ENCODE measurements at places on chromosomes 16 and 17.

DNA sequence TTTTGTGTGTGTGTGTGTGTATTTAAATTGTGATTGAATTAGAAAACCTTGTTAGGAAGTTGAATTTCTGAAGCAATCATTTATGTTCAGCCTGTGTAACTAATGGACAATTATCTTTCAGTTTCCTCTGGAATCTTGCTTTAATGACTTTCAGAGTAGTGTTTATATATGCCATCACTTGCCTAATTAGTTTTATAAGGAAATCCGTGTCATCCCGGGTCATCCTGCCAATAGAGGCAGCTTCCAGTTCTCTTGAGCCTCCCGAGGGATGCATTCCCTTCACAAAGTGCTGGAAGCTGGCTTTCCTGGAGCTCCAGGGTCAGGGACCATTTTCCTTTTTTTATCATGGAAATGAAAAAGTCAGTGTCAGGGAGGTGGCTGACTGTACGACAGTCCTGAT lies 42.9 kb downstream of the PRKCA start:
- no peak for DNase-seq

DNA sequence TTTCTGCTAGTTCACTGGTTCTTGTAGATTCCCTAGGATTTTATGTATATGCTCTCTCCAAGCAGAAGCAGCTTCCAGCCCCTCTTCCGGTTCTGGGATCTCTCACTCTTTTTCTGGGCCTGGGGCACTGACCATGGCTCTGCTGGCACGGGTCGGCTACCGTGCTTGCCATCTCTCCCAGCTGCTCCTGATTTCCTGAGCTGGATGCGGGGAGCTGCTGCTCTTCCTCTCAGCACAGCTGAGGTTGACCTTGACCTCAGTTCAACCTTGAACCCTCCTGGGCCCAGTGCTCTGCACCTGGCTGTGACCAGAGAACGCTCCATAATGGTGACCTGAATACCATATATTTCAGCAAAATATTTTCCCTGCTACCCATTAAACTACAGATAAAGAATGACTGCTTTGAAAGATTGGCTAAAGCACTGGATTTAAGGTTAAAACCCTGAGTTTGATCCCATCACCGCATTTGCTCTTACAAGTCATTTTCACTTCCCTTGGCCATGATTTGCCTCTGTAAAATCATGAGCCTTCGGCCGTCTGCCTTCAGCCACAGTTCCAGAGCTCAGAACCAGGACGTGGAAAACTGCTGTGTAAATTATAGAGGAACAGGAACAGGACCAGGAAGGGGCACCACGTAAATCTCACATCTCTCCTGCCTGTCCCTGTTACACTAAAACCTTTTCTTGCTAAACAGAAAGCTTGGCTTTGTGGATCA lies 130.8 kb upstream of the CHMP6 start:
- DNase-seq, result no peak

DNA sequence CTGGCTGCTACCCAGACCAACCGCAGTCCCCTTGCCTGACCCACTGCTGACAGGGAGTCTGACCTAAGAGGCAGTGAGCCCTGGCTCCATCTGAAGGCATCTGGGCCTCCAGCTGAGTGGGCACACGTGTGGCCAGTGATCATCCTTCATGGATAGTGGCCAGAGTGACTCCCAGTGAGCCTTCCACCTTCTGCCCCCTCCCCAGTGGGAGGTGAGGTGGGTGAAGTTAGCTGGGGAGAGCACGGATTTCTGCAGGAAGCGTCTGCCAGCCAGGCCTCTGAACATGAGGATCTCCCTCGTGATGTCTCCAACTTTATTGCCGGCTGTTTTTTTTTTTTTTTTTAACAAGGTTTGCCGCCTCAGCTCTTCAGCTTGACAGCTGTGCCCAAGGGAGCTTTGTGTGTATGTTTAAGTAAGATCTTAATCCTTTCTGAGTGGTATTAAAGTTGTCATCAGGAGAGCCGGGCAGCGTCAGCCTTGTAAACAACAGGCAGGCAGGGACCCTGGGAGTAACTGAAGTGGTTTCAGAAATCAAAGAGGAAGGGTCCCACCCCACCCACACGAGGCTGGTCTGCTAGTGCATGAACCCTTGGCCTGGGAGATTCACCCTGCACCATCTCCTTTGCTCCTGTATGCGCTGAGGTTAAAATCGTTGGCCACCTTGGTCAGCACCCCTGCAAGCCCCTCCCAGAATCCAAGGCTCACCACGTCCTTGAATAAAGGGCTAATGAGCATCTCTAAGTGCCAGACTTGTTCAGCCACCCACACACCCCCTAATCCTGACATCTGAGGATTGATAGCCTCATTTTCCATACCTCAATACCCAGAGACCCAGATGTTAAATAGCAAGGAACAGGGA lies 33.3 kb downstream of the RHBDL3 start:
- DNase-seq, result no peak

DNA sequence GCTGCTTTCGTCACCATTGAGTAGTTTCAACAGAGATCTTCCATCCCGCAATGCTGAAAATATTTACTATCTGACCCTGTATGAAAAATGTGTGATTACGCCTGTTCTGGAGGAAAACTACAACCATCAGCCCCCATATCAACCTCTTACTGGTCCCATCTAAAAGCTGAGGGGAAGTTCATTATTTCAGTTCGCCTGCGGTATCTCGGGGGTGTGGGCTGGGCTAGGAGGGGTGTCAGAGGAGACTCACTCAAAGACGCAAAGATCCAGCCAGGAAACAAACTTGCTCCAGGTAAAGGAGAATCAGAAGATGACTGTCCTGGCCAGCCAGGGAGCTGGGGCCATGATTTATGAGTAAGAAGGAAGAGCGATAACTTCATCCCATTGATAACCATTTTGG lies 13.7 kb downstream of the CACNG1 start:
- no peak for DNase-seq

DNA sequence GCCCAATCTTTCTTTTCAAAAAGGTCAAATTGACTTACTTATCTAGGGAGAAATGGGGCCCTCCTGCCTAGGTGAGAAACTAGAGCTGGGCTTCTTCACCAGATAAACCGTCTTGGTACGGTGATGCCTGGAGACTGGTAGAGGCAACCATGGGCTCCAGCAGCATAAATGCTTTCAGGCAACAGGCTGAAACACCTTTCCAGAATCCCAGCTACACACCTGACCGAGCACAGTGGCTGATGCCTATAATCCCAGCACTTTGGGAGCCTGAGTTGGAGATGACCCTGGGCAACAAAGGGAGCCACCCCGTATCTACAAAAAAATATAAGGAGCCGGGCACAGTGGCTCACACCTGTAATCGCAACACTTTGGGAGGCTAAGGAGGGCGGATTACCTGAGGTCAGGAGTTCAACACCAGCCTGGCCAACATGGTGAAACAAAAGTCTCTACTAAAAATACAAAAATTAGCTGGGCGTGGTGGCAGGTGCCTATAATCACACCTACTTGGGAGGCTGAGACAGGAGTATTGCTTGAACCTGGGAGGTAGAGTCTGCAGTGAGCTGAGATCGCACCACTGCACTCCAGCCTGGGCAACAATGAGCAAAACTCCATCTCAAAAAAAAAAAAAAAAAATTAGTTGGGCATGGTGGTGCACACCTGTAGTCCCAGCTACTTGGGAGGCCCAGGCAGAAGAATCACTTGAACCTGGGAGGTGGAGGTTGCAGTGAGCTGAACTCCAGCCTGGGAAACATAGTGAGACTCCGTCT lies 8.0 kb downstream of the TRAF4 start:
- DNase-seq, result no peak

GRCh38 chr17:64073771-64074703 lies 53.6 kb upstream of the ICAM2 start:
- DNase-seq, result no peak

DNA sequence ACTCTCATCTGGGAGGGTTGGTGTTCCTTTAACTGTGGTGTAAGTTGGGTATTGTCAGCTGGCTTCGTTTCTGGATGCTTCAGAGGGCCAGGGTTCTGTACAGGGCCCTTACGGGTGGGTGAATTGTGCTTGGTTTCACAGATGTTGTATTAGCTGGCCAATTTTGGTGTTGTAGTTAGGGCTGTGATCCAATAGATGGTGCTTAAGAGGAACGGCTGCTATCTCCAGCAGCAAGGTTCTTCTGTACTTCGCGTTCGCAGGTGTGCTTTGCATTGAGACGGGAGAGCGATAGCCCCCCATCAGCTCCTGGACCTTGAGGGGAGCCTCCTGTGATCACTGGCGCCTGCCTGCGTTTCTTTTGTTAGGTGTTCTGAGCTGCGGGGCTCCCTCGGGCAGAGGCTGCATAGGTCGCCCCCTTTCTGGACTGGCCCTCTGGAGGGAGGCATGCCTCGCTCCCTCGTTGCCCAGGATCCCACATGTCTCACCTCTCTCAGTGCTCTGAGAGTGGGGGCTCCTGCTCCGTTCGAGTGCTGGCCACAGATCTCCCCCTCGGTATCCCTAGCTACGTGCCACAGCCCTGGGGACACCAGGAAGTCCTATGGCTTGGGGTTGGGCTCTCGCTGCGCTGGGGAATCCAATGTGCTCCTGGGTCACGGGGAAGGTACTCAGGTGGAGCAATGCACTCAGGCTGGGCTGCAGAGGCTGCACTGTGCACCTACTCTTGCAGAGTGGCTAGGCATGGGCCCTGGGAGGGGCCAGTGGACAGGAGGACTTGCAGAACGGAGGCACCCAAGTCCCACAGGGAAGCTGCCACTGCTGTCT lies 837 bp upstream of the PRDM7 start:
- DNase-seq, result peak; percentile 25

DNA sequence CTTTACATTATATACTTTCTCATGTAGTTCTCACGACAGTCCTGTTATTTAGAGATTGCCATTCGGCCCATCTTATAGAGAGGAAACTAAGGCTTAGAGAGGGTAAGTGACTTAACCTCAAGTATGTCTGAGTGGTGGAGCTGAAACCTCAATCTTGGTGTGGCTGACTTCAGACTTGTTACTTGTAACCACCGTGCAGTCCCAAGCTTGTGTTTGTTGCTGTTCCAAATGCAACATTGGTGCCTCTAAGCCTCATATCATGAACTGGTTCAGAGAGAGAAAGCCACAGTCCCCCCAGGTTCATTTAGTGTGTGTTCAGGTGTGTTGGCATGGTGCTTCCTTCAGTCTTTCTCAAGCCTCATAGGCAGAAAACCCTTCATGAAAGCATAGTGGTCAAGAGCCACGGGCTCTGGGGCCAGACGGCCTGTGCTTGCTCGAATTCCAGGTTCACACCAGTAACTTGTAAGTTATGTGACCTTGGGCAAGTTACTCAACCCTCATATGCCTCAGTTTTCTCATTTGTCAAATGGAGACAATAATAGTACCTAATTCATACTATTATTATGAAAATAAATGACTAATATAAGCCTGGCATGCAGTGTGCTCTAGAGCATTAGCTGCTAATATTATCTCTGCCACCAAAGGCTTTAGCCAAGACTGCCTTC lies 39.9 kb downstream of the CDH1 start:
- DNase-seq, result no peak

DNA sequence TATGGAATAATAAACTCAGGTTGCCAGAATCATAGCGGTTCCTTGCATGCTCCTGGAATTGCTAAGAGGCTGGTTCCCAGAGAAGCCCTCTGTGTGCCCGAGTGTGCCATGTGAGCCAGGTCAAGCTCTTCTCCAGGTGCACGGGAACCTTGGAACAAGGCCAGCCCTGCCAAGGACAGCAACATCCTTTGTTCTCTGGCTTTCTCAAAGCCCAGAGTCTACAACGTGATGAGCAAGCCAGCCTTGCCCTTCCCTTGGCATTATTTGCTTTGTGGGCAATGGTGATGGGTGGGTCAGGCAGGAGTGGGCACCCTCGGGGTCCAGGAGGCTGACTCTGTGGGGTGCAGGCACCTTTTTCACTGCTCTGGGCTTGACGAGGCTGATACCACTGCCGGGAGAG lies 14.2 kb upstream of the SEC14L1 start:
- no peak for DNase-seq

GRCh38 chr16:66503030-66503429 lies 46.9 kb downstream of the TK2 start:
- DNase-seq, result no peak

- DNase-seq, result no peak
These were observed 33.7 kb upstream of the PVALEF start for GRCh38 chr17:81131486-81132196.

GRCh38 chr16:88055356-88055755 lies 104.1 kb downstream of the BANP start:
- DNase-seq, result no peak

GRCh38 chr16:27269300-27270150 lies 953 bp upstream of the NSMCE1 start:
- no peak for DNase-seq

- no peak for DNase-seq
These were observed 100.6 kb downstream of the PITPNC1 start for GRCh38 chr17:67477687-67478086.

- no peak for DNase-seq
These were observed 8.2 kb downstream of the TK2 start for GRCh38 chr16:66541388-66542355.

DNA sequence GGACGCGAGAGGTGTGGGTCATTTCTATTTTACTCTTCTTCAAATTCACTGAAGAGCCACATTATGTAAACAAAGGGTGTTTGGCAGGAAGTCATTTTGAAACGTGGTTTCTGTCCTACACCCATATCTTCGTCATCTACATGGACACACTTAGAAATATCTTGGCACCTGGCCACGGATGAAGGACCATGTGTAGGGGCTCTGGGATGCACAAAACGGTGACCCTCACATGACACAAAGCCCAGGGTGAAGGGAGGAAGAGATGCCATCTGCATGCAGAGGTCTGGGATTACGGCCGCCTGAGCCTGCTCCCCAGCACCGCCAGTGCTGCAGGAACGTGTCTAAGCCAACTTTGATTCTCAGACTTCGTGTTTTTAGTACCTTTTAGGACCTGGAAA lies 130.2 kb upstream of the CHMP6 start:
- DNase-seq, result no peak

GRCh38 chr17:36592316-36592715 lies 637 bp downstream of the DHRS11 start:
- no peak for DNase-seq

DNA sequence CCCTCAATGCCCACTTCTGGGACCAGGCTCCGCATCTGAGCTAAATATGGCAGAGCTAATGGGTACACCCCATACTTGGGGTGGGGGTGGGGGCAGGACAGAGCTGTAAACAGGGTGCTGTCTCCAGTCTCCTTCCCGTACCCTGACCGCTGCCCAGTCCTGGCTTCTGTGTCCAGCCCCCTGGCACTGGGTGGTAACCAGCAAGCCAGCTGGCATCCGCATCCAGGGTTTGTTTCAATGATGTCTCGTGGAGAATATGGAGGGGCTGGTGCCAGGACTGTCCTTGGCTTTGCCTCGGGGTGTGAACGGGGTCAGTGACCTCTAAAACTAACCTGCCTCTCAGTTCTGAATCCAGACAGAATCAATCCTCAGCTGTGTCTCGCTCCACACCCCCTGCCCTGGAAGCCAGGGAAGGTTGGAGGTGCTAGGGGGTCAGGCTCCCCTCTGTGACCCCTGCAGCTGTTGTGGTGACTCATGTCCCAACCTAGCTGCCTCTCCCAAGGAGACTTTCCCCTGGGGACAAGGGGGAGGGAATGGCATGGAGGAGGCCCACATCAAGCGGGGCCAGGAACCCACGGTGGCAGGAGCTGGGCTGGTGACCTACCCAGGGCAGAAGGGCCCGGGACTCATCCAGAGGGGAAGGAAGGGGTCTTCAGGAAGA lies 1.5 kb upstream of the PNMT start:
- DNase-seq, result no peak

- DNase-seq, result no peak
These were observed 228.0 kb downstream of the C16orf78 start for GRCh38 chr16:49601576-49601975.

Data from activated CD4-positive, CD25-positive, alpha-beta regulatory T cell (primary cell).